ENCODE measurements at places on chromosomes 7 and 10.

- no peak for DNase-seq
Measured at GRCh38 chr10:121237718-121238117, 360.5 kb downstream of the FGFR2 start.

DNA sequence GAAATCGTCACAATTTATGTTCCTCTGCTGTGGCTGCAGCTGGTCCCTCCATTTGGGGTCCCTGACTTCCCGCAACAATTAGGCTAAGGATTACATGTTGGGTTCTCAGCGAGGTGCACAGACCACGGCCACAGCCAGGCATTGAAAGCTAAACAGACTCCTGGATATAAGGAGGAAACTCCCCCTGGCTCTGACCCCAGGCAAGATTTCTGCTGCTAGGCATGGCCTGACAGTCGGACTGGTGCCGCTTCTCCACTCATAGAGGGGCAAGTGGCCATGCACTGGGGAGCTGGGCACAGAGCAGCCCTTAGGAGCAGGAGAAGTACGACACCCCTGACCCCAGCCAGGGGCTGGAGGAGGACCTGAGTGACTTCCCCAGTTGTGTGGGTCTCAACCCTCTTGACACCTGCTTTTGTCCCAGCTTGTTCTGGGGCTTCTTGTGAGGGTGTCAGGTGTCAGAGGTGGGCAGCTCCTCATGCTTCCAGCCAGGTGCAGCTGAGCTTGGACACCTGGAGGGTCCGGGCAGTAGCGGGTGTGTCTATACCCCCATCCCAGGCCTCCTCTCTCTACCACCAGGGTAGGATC, 38.3 kb downstream of the TSPAN15 start:
- DNase-seq = no peak

DNA sequence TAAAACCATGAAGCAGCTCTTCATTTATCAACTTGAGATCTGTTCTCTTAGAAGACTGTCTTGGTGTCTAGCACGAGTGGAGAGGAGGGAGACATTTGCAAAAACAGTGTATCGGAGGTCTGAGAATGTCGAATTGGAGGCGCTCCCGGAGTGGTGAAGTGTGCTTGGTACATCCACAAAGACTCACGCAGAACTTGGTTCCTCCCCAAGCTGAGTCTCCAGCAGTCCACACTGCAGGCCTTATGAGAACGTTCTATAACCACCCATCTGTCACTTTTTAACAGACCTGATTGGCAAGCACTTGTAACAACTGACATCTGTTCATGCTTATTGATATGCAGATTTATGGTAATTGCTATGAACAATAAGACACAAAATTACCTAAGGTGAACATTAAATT, 261.6 kb downstream of the CELF2 start:
- DNase-seq = no peak

- DNase-seq = peak; percentile 70
Measured at GRCh38 chr10:110893559-110894179, 21.9 kb downstream of the PDCD4 start.

DNA sequence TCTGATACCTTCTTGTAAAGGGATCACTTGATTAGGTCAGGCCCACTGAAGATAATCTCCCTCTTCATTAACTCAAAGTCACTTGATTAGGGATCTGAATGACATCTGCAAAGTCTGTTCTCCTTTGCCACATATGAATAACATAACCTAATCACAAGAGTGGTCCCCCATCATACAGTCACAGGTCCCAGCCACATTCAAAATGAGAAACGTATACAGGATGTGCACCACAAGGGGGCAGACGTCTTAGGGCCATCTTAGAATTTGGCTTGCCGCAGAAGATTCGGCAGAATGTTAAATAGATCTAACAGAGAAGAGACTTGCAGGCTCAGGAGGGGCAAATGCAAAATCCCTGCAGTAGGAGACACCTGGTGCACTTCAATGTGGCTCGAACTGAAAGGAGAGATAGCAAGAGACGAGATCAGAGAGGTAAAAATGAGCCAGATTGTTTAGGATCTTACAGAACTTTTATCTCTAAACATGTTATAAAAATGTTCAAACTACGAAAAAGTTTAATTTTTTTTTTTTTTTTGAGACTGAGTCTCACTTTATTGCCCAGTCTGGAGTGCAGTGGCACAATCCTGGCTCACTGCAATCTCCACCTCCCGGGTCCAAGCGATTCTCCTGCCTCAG, 10.4 kb upstream of the SMC3 start:
- peak; percentile 71 for DNase-seq

GRCh38 chr7:30896783-30897637, 14.6 kb upstream of the AQP1 start:
- DNase-seq = no peak

GRCh38 chr7:36600869-36601530, 123.3 kb downstream of the AOAH start:
- no peak for DNase-seq

GRCh38 chr10:131555406-131555805, 243.9 kb upstream of the TCERG1L start:
- DNase-seq = no peak

DNA sequence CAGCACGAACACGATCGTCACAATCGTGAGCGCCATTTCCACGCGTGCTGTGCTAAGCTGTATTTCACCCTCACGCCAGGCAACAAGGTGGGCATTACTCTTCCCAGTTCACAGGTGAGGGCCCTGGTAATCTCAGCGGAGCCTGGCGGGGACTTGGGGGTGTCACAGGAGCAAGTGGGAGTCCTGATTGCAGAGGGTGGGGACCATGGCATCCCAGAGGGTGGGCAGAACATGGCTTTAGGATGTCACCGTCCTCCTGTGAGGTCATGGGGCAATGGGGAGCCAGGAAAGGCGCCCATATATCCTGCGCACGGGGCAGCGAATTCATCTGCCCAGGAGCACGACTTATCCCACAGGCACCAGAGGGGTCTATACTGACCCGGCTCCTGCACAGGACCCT, 489.8 kb downstream of the DNAJB6 start:
- no peak for DNase-seq

GRCh38 chr7:38007096-38007495, 86.7 kb downstream of the EPDR1 start:
- no peak for DNase-seq

DNA sequence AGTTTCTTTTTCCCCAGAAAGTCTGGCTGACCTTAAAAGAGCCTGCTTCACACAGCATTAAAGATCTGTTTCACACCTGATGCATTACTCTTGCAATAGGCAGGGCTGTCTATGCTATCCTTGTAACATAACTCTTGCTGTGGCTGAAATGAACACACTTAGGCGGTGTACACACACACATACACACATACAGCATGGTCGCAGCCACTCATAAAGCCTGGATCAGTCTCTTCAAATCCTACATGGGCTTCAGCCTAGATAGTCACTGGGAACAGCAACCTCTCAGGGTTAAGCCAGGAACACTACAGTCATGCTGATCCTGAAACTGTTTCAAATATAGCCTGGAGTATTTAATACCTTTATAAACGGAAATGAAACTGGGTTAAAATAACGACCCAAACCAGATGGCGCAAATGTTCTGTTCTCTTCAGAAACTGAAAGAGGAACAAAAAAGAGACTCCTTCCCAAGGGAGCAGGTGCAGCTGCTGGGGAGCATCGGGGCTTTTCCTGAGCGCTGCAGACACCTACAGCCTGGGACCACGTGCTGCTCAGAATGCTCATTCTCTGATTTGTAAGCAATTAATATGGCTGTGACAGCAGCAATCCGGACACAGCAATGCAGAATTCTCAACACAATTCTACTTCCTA, 61.0 kb upstream of the SFMBT2 start:
- no peak for DNase-seq

- no peak for DNase-seq
Measured at GRCh38 chr10:111128331-111129180, 51.7 kb downstream of the ADRA2A start.

- no peak for DNase-seq
Measured at GRCh38 chr7:118104812-118105441, 79.0 kb upstream of the LSM8 start.
